ENCODE measurements at places on chromosomes 4 and X.

DNA sequence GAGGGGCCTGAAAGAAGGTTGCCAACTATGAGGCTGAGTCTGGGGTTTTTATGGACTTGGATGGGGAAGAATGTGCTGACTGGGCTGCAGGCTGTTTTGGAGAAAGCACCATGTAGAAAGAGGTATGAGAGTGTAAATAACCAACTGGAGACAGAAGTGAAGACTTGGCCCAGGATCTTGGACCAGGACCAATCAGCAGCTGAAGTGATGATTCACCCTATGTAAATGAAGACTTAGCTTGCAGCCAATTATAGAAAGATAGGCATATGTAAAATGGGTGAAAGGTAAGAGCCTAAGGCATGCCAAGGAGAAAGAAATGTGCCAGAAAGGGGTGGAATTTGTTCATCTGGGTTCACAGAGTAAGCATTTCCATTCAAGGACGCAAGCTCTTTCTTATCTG, 856.7 kb upstream of the PRKX start:
- no peak for DNase-seq

DNA sequence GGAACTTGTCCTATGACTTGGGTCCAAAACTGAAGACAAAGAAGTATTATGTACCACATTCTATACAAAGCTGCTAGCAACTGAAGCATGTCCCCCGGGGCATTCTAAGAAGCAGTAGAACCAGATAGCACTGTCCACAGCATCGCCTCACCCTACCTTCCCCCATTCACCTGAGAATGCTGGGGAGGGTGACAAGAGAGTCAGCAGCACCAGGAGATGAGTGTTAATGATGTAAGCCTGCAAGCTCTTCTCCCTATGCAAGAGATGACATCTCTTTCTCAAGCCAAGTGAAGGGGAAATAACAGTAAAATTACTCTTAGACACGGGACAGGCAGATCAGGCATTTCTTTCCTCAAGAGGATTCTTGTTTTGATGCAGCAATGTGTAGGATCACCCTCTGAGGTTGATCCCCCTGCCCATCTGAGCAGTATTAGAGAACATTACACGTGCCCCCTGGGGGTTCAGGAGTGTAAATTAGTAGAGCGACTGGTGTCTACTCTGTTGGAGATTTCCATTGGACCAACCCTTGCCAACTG, 13.9 kb upstream of the TLR1 start:
- no peak for DNase-seq

- DNase-seq, result no peak
Measured at GRCh38 chr4:107877361-107877760, 52.6 kb downstream of the SGMS2 start.

GRCh38 chr4:148090503-148091476, 351.4 kb downstream of the NR3C2 start:
- no peak for DNase-seq

- no peak for DNase-seq
Measured at GRCh38 chr4:68951806-68952585, 392 bp upstream of the UGT2A3 start.

GRCh38 chr4:27595571-27596360, 735.1 kb downstream of the STIM2 start:
- no peak for DNase-seq

GRCh38 chrX:7024850-7025249, 122.7 kb upstream of the STS start:
- DNase-seq, result no peak

DNA sequence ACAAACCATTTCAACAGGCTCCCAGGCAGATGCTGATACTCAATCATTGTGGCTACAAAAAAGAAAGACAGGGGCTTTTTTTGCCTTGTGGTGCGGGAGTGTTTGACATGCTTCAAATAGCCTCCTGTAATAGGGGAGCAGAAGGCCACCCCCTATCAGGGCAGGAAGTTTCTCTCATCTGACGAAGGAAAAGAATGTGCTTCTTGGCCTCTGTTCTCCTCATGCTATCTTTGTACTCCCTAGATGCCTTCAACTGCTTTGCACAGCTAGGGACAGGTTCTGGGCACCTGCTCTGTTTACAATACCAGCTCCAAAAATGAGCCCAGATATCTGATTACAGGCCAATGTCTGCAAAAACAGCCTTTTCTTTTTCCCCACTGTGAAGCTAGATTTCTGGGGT, 391.1 kb downstream of the STIM2 start:
- DNase-seq, result no peak

GRCh38 chr4:52995360-52996030, 133.4 kb downstream of the RASL11B start:
- DNase-seq, result no peak

DNA sequence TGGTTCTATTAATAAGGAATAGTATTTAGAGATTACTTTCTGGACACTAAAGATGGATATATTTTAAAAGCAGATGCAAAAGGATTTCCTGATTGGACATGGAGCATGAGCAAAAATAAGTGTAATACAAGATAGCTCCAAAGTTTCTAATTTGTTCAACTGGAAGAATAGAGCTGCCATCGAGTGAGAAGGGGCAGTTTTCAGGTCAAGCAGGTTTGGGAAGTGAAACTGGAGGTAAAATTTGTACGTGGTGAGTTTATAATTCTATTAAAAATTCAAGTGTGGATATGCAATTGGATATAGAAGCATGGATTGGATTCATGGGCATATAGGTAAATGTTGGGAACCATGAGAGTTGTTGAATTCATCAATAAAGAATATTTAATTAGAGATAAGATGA, 31.8 kb downstream of the PRDM8 start:
- DNase-seq, result no peak

GRCh38 chr4:119172223-119172622, 36.6 kb downstream of the MYOZ2 start:
- DNase-seq, result no peak

DNA sequence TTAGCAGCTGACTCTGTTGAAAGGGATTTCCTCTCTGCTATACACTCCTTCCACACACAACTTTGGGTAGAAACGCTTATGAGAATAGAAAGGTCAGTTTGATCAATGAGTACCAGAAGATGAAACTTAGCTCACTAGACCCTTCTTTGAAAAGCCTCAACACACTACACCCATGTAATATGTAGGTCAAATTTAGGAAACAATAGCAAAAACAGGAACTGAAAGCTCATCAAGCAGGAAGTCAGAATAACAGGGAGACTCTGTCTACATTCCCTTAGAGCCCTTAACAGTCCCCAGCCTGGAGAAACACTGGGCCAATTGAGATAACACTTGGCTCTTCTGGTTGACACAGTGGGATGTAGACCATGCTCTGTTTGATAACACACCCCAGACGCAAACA, 30.7 kb downstream of the SRPX2 start:
- no peak for DNase-seq

- no peak for DNase-seq
Measured at GRCh38 chrX:138128027-138128671, 562.2 kb downstream of the ZIC3 start.

DNA sequence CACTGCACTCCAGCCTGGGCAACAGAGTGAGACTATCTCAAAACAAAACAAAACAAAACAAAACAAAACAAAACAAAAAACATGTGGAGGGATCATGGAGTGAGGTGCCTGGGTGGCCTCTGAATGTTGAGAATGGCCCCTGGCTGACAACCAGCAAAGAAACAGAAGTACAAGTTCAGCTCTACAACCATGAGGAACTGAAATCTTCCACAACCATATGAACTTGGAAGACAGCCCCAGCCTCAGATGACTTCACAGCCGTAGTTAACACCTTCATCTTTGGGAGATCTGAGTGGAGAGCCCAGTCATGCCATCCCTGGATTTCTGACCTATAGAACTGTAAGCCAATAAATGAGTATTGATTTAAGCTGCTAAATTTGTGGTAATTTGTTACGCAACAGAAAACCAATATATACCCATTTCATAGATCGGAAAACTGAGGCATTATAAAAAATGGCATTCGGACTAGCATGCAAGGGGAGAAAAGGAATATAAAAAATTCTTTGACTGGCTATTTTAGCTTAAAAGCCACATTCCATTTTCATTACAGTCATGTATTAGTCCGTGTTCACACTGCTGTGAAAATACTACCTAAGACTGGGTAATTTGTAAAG, 138.7 kb upstream of the RAPGEF2 start:
- DNase-seq, result no peak

DNA sequence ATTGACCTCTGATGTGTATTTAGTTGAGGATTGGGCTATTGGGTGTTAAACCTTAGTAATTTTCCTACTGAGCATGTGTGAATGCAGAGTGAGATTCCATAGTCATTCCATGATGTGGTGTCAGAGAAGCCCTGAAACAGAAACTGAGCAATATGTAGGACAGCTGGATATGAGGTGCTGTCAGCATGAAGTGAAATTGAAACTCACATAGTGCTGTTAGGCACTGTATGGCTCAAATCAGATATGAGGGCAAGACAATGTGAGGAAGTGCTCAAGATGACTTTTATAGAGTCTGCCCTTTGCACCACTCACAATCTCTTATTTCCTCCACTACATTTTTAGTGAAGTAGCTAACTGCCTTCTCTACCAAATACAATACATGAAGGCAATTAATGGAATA, 188.3 kb downstream of the SH3BGRL start:
- no peak for DNase-seq

GRCh38 chr4:11843927-11844326, 415.2 kb upstream of the HS3ST1 start:
- DNase-seq, result no peak

- no peak for DNase-seq
Measured at GRCh38 chr4:25171201-25171865, 11.1 kb upstream of the SEPSECS start.

DNA sequence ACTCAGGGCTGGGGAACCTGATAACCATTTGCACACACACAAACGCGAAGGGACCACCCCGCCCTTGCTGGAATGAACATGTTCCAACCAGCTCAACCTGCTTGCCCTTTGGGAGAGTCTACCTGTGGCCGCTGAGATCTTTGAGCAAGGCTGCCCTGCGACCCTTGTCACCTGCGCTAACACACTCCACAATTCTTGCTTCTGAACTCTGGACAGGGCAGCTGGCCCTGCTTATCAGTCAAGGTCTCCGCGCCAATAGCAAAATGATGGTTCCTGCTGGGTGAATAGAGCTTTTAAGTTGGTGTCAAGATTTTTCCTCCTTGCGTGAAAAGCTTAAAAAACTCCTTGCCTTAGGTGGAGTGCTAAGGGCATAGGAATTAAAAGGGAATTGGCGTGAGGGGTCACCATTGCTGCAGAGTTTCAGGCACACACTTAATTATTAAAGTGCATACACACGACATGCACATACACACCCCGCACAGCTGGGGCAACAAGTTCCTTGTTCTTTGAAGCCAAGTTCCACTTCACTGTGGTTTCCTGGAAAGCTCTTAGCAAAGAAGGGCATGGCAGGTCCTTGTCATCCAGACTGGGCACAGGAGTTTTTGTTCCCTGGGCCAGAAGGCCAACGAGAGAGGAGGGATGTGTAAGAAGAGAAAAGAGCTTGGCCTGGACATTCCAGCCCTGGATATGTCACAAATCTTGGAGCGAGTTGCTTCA, 207.7 kb downstream of the STIM2 start:
- no peak for DNase-seq

GRCh38 chr4:123632693-123633030, 236.1 kb downstream of the SPRY1 start:
- DNase-seq, result no peak

DNA sequence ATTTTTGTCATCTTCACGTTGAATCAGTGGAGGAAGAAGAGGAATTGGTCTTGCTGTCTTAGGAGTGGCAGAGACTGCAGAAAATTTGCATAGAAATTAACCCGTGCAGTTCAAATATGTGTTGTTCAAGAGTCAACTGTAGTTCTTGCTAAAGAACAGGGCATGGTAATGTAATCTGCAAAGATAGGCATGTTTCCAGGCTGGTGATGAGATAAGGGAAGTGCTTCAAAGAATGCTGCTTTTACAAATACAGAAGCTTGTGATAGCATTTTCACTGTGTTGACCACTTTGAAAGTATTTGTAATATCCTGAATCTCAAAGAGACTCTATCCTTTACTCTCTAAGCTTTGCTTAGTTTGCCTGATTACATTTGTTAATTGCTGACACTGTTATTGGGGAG, 60.1 kb downstream of the PRRG1 start:
- no peak for DNase-seq

DNA sequence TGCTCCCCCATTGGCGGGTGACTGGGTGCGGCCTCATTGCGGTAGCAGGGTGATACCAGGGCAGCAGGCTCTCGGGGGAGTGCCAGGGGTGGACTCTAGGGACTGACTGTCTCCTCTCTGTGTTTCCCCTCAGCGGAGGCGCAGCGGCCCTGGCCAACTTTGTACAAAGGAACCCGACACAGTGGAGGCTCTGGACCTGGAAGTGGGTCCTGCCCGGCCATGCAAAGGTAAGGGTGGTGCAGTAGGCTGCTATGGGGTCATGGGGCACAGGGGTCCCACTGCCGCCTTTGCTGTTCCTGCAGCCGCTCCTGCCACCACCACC, 16.3 kb downstream of the SULT1B1 start:
- no peak for DNase-seq

GRCh38 chrX:139094671-139095592, 383.4 kb upstream of the FGF13 start:
- no peak for DNase-seq

DNA sequence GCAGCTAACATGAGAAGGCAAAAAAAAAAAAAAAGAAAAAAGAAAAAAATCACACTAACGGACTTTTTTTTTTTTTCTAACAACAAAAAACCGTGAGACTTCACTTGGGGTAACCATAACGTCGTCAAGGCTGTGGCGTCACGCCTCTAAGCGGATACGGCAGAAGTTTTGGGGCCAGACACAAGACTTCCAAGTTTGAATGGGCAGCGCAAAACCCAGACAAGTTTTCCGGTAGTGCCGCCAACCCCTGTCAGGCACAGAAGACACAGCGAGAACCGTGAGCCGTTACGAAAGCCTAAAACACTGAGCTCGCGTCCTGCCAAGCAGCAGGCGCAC, 556 bp upstream of the SMARCA5 start:
- peak; percentile 92 for DNase-seq

DNA sequence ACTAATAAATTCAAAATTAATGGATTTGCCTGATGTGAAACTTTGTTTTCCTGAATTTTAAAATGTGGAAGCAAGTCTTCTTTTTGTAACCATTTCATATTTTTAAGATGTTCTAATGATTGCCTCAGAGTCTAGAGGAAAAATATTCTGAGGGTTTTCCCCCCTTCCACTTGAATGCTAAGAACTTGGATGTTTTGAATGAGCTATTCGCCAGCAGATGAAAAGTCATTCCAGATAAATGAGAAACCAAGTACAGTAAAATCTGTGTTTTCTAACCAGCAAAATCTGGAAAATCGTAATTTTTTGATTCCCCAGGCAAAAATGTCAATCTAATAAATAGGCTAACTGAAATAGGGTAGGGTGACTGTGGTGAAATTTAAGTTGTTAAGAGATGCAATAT, 45.6 kb downstream of the SLIT2 start:
- no peak for DNase-seq

- no peak for DNase-seq
Measured at GRCh38 chrX:39144323-39144722, 343.1 kb downstream of the MID1IP1 start.

DNA sequence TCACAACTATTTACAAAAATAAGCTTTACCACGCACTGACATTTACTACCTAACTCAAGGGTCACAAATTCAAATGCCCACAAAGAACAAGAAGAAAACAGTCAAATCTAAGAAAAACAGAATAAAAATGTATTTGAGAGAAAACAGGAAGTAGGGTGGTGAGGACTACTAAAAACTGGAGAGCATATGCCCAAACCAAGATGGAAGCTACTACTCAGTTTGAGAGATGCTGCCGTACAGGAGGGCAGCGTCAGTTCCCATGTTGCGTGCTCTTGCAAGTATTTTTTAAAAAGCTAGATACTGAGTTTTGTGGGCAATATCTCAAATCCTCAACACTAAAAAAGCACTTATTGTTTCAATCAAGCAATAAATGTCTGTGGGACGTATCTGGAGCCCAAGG, 16.2 kb downstream of the HNRNPD start:
- DNase-seq, result no peak

All from CD8-positive, alpha-beta T cell (primary cell).